Fibroblast of skin of right quadriceps (primary cell): ENCODE measurements at places on chromosomes 5 and 9.

GRCh38 chr9:124660341-124660801, 110.7 kb downstream of the NR6A1 start:
- peak; percentile 72 for DNase-seq

DNA sequence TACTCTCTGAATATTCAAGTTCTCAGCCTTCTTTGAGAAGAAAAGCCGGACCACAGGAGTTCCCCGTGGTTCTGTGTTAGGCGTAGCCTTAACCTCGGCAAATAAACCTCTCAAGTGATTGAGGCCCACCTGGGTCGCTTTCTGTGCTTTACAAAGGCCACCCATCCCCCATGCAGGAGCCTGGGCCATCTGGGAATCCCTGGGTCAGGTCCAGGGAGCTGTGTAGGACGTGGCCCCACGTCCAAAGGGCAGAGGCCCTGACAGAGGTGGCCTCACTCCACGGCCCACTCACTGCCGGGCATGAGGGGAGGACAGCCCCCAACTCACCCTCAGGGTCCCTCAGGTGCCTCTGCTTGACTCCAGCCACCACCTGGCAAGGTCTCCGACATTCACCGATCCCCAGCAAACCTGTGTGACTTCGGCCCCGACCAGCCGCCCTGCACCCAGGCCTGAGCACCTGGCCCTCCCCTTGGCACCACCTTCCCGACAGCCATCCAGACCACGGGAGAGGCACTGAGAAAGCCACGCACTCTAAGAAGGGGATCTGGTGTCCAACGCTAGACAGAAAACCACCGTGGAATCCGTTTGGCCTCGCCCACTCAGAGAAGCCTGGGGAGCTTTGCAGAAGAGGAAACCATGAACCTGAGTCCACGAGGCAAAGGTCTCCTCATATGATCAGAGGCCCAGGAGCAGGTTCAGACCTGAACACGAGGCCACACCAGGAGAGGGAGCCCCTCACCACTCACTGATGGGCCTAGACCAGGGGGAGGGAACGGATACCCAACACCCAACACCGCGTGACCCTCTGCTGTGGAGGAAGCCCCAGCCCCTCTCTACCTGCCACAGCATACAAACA, 4.5 kb downstream of the SLC12A7 start:
- no peak for DNase-seq

GRCh38 chr5:139445325-139446170, 6.2 kb upstream of the DNAJC18 start:
- peak; percentile 79 for DNase-seq

- no peak for DNase-seq
These were observed 819 bp downstream of the ADRA1B start for GRCh38 chr5:159916841-159917761.

DNA sequence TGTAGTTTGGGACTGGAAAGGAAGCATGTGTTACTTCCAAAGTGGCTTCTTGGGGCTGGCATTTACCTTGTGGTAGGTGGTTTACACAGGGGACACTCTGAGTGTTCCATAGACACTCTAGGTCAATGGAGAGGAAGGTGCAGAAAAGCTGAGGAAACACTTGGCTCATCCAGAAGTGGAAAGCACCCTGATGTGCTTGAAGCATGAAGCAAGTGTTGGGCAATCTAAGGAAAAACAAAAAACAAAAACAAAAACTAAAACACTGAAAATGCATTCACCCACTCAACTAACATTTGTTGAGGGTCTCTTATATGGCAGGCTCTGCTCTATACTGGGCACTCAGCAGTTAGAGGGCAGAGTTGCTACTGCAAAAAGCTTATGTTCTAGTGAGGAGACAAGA, 2.9 kb upstream of the ERAP2 start:
- no peak for DNase-seq

GRCh38 chr9:91943478-91944470, 6.3 kb downstream of the ROR2 start:
- peak; percentile 25 for DNase-seq

DNA sequence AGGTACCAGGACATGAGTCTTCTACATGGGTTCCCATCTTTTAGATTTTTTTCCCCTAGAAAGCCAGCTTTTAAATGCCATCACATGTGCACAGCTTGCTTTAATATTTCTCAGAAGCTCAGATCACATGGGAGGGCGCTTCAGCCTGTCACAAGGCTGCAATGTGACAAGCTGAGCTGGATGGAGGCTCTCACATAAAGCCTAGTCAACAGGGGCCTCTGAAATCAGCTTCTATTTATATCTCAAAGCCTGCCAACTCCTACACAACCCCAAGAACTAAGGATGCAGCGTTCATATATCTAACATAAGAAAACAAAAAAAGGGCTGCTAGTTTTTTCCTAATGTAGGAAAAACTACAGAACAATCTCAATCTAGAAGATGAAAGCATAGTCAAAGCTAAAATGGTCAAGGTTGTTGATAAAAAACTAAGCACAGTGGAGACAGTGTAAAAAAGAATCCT, 2.3 kb downstream of the ZFAND5 start:
- DNase-seq: peak; percentile 72

- DNase-seq: no peak
These were observed 12.1 kb upstream of the C5orf63 start for GRCh38 chr5:127085371-127085770.

DNA sequence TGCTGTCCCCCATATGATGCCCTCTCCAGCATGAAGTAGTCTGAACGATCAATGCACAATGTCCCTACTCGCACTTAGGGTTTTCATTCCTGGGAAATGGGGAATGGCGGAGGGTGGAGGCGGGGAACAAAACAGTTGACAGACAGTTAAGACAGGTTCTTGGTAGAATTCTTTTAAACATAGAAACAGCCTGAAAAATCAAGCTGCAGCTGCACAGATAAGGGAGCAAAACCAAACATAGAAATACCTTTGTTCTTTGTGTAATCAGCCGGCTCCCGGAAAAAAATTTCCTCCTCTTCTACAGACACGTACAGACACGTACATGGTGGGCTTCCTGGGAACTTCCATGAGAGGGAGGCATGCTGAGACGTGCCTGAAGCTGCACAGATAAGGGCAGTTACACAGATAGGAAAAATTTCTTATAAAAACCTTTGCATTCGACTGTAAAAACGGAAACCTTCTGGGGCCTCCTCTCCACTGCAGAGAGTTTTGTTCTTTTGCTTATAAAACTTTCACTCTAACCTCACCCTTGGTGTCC, 662.4 kb upstream of the PTPRD start:
- DNase-seq: no peak

- DNase-seq: peak; percentile 29
These were observed 63.1 kb downstream of the ADAMTS6 start for GRCh38 chr5:65418661-65419060.

- DNase-seq: peak; percentile 85
These were observed 67.4 kb upstream of the ZNF618 start for GRCh38 chr9:113808391-113809358.

DNA sequence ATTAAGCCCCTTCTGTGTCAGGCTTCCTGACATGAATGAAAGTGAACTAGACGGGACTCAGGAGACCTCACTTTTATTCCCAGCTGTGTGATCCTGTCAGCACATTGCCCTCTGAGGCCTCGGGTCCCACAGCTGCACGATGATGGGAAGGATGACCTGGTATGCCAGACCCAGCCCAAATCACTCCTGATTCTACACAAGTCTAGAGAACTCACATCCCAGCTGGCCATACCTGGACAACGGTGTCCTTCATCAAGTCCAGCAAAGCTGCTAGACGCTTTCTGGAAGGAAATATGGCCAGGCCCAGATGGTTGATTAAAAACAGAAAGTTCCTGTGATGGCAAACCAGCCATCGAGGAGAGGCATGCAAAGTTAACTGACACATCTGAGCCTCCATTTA, 118.0 kb upstream of the FSTL4 start:
- no peak for DNase-seq

DNA sequence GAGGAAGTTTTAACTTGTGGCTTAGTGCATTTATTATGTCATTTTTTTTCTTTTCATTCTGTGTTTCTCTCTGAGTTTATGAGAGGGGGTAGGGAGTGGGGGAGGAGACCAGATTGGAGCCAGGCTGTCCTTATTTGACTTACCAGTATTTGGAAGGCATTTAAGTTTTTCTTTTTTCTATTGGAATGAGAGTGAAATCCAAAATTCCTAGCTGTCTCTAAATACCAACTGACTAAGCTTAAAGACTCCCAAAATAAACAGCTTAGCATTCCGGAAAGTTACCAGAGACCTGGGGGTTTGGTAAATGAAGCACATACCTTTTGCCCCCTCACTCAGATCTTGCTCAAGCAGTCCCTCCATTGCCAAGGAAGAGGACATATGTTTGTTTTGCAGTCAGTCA, 581.9 kb upstream of the BRINP1 start:
- peak; percentile 93 for DNase-seq

DNA sequence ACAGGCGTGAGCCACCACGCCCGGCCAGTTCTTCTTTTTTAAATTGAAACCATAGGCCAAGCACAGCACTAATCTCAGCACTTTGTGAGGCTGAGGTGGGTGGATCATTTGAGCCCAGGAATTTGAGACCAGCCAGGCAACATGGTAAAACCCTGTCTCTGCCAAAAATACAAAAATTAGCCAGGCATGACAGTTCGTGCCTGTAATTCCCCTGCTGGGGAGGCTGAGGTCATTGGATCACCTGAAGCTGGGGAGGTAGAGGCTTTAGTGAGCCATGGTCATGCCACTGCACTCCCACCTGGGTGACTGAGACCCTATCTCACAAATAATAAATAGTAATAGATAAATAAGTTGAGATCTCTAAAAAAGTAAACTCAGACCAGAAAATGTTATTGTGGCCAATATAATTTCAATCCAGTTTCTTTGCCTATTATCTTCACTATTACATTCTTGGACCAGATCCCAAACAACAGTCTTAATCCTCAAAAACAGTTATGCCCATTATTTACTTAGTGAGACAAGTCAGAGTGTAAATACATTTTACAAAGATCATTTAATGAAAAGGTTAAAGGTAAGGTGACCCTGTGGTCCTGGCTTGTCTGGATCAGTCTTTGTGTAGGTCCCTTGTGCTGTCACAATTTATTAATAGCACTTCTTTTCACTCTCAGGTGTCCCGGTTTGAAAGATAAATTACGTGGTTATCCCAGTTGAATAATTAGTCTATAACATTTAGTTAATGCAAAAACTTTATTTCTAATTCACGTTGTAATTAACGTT, 53.6 kb downstream of the RAB24 start:
- DNase-seq: no peak

DNA sequence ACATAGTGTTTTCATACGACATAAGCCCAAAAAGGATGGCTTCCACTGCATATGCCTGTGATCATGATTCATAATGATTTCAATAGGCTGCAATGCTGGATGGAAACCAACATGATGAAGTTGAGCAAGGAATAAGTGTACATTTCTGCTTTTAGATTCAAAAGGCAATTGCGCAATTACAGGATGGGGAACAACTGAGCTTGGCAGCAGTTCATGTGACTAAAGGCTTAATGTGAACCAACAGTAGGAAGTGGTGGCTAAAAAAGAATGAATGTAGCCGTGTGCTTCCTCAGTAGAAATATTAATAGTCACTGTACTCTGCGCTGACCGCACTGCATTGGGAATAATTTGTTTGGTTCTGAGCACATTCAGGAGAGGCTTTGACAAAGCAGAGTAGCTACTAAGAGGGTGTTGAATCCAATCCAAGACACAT, 51.2 kb downstream of the SLC1A3 start:
- DNase-seq: peak; percentile 100

DNA sequence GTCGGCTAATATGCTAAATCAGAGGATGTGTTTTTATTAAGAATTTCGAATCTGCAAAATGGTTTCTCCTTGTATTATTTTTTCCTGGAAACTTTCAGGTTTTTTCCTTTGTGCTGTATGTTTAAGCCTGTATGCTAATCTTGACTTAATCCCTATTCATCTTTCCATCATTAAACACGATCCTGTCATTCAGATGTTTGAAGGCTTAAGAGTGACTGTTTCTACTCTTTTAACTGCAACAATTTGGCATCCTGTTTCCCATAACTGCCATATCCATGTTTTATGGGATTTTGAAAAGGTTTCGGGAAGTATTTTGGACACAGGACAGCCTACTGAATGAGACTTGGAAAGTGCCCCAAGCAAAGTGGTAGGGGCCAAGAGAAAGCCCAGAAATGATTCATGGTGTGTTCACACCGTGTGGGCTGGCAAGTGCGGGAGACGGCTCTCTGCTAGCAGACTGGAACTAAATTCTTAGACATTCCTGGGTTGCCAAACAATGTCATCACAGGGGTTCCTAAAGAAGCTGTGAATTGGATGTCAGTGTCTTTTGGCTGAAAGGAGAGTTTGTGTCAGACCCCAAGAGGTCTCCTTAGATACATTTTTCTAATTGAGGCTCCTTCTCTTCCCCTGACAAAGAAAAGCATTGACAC, 125.4 kb upstream of the ADAMTS16 start:
- peak; percentile 38 for DNase-seq

DNA sequence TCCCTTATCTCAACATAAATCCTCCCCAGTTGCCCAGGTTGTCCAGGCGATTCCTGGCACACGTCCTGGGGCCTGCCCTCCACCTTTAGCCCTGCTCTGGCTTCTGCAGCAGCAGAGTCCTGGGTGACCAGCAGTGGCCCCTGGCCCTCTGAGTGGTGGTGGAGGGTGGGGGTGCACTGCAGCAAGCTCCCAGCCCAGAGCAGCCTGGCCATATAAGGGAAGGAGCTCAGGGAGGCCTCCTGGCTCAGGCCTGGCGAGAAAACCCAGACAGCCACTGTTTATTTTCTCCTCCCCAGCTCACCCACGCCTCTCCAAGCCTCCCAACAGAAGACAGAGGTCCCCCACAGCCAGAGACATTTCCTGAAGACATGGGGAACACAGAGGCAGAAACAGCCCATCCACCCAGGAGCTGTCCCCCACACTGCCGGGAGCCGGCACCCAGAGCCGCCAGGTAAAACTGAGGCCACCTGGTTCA, 44.7 kb upstream of the IL17B start:
- no peak for DNase-seq

DNA sequence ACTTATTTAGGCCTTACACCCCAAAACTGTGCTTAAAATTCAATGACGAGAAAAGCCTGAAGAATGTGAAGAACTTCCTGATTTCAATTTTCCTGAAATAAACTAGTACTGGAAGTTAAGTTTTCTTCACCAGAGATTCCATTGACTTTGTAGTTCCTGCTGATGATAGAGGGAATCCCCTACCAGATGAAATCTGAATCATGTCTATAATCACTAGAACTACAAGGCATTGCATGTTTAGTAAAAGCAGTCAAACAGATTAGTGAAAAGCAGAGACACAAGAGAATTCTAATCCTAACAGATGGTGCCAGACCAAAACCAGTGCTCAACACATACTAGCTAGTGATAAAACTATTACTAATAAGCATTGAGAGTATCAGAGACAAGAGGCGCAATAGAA, 130.0 kb downstream of the PDE4D start:
- DNase-seq: no peak

GRCh38 chr5:159605585-159605984, 275.3 kb upstream of the IL12B start:
- DNase-seq: no peak

DNA sequence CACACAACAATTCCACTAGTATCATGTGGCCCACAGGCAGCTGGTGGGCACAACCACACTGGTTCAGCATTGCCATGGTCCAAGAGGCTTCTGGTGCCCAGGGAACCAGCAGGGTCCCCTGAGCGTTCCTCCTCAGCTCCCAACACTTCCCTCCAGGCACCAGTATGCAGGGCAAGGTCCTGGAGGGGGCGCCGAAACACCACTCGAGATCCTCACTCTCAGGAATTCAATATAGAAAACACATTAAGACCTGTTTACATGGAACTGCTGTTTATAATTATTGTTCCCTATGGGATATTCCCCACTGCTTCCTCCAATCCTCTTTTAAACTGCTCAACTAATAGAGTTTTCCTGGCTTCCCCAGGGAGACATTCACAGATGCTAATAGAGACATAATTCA, 91.9 kb upstream of the GABRP start:
- no peak for DNase-seq

- DNase-seq: no peak
These were observed 132.3 kb downstream of the IRX2 start for GRCh38 chr5:2619216-2619615.
